Cardiac ventricle fibroblast (primary cell): ENCODE measurements at places on chromosomes 11 and 22. TPM values are rescaled to one million over a fixed set of nuclear protein-coding genes. Genes with fewer than 3 reads are reported as not detected.

MMP13 gene
- not detected in 2 replicates for total RNA-seq

FREY1 gene
- total RNA-seq = not detected in 2 replicates

ACR gene
- 0.19 TPM in 1 of 2 replicates, not detected in the other for total RNA-seq

GSTT4 gene
- not detected in 2 replicates for total RNA-seq

LYVE1 gene
- total RNA-seq = 2.1 and 4.1 TPM in 2 replicates

ZNF280A gene
- total RNA-seq = 0.06 TPM in 1 of 2 replicates, not detected in the other

NXPE2 gene
- total RNA-seq = not detected in 2 replicates

TBC1D22A gene
- total RNA-seq = 12.5 and 15.0 TPM in 2 replicates

ADAMTS8 gene
- 0.10 and 0.56 TPM in 2 replicates for total RNA-seq

RAG2 gene
- total RNA-seq = not detected in 2 replicates

VPREB3 gene
- total RNA-seq = not detected in 2 replicates

SCGB1C1 gene
- total RNA-seq = not detected in 2 replicates

F2 gene
- not detected in 2 replicates for total RNA-seq

CDKN1C gene
- 31.6 and 34.2 TPM in 2 replicates for total RNA-seq
